ENCODE measurements at places on chromosomes 6 and 20. TPM values are rescaled to one million over a fixed set of nuclear protein-coding genes. Genes with fewer than 3 reads are reported as not detected.

- no peak overlapping the region for H3K27ac ChIP-seq
- peaks cover 24% of the 10 kb centered on the region for H3K27me3 ChIP-seq
- no peaks in the 10 kb centered on the region for H3K36me3 ChIP-seq
- H3K4me1 ChIP-seq = no peaks in the 10 kb centered on the region
- no peak overlapping the region for H3K4me3 ChIP-seq
- no peak for DNase-seq
Observed at GRCh38 chr20:44445742-44446710, 29.6 kb upstream of the TTPAL start.

DNA sequence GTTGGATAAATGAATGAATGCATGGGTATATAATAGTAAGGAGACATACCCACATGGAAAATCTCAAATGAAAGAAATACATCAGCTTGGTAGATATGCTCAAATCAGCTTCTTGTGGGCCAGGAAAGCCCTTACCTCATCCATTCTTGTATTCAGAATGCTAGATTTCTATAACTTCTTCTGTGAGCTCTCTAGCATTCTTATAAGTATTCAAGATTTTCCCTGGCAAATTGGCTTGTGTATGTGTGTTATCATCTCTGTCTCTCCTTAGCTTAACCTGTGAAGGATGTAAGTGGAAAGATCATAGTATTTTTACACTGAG, 100.8 kb downstream of the OR2B2 start:
- no peak overlapping the region for H3K27ac ChIP-seq
- peaks cover 95% of the 10 kb centered on the region for H3K27me3 ChIP-seq
- no peak overlapping the region for H3K4me3 ChIP-seq
- H3K36me3 ChIP-seq = no peaks in the 10 kb centered on the region
- peaks cover 36% of the 10 kb centered on the region for H3K4me1 ChIP-seq
- DNase-seq = no peak

Gene HCRTR2
- total RNA-seq = not detected

GRCh38 chr6:100456141-100456907, 8.4 kb downstream of the SIM1 start:
- no peak overlapping the region for H3K27ac ChIP-seq
- DNase-seq = no peak
- no peaks in the 10 kb centered on the region for H3K36me3 ChIP-seq
- no peak overlapping the region for H3K4me3 ChIP-seq
- H3K27me3 ChIP-seq = peaks cover 100% of the 10 kb centered on the region

DNA sequence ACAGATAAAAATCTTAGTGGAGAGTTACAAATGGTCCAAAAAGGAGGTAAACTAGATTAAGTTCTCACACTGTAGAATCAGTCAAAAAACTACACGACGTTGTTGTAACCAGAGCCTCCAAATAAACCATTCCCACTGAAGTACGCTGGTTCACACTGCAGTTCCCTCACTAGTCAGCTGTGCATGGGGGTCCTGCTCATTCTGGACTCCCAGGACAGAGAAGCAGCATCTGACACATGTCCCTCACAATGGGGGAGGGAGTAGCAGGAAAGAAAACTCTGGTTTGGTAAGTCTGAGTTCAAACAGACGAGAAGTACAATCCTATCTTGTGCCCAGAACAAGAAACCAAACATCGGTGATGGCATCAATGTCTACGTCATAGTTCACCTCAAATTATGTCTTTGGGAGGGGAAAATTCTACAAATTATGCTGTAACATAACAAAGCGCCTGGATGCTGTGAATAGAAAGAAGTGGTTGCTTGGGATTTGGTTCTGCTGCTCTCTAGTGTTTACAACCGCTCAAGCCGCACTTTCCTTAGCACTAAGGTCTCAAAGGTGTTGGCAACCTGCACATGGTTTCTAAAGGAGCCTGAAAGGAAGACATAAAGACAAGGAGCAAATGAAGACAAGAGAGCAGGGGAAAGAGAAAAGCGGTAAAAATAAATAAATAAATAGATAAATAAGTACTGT, 208.0 kb downstream of the GMDS start:
- no peak overlapping the region for H3K27ac ChIP-seq
- no peaks in the 10 kb centered on the region for H3K36me3 ChIP-seq

DNA sequence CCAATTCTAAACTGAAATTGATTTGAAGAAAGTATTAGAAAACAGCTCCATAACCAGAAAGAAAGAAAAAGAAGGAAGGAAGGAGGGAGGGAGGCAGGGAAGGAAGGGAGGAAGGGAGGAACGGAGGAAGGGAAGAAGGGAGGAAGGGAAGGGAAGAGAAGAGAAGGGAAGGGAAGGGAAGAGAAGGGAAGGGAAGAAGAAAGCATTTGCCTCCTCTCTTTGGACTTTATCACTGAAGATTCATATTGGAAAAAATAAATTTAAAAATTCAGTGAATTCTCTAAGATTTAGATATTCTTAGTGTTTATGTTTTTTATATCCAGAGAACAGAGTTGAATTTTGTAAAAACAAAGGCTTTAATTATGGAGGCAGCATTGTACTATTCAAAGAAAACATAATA, 68.5 kb upstream of the NXT1 start:
- H3K27me3 ChIP-seq = peaks cover 5% of the 10 kb centered on the region
- no peak overlapping the region for H3K27ac ChIP-seq

Gene DEFB125
- not detected for total RNA-seq

- no peaks in the 10 kb centered on the region for H3K36me3 ChIP-seq
- no peaks in the 10 kb centered on the region for H3K27me3 ChIP-seq
- H3K4me1 ChIP-seq = peaks cover 4% of the 10 kb centered on the region
- no peak overlapping the region for H3K4me3 ChIP-seq
Observed at GRCh38 chr6:147154454-147154853, 49.8 kb upstream of the STXBP5 start.

DNA sequence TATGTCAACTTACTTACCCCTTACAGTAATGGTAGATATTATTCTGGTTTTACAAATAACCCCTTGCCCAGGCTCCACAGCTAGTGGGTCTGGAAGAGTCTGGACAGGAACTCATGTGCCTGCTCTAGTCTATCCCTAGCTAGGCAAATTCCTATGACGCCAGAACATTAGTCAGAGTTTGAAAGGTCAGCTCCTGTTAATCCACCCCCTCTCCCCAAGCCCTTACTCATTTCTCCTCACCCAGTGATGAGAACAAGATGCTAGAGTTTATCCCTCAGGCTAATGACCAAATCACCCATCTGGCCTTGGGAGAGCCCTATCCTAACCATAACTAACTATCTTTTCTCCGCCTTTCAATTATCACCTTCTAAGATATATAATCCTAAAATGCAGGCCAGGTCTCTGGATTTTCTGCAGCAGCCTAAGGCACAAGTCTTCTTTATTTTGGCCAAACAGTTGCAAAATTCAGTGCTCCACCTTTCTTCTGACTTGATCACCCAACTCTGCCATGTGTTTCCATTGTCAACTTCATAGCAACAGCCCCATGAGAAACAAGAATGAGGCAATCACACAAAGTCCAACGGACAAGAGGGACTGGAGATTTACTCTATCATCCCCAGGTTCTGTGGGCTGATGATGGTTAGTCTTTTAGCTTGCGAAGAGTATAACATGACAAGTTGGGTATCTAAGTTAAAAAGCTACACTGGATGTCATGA, 113.3 kb downstream of the TASP1 start:
- H3K4me3 ChIP-seq = no peak overlapping the region
- H3K27me3 ChIP-seq = no peaks in the 10 kb centered on the region
- no peak overlapping the region for H3K27ac ChIP-seq

Gene LST1
- total RNA-seq = 6.5 TPM

DNA sequence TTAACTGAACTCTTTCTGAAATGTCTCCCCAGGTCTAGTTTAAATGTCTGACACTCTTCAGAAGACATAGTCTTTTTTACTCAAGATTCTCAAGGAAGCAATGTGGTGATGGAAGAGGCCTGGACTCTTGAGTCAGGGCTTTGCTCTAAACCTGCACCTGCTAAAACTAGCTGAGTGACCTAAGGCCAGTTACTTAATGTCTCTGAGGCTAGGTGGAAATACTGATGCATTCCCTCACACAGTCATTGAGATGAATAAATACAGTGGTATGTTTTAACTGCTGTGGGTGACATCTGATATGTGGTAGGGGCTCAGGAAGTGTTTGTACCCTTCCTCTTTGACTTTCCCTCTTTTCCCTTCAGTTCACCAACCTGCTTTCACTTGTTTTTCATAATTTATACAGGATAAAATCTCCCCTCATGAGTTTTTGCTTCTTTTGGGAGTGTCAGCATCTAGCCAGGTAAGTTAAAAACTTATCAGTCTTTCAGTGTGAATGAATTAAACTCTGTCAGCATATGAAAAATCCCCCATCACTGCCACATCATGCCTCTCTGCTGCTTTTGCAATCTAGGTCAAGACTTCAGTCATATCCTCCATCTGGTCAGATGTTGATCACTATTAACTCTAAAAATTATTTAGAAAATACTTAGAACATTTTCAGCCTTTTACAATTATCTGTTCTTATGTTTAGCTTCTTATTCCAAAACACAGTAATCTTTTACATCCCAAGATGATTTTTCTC, 178.7 kb upstream of the TNFAIP3 start:
- no peak overlapping the region for H3K4me3 ChIP-seq
- DNase-seq = no peak
- no peaks in the 10 kb centered on the region for H3K27me3 ChIP-seq

GRCh38 chr6:152049502-152049901, 242.0 kb downstream of the ESR1 start:
- H3K4me3 ChIP-seq = no peak overlapping the region
- DNase-seq = no peak
- H3K27me3 ChIP-seq = peaks cover 3% of the 10 kb centered on the region
- no peaks in the 10 kb centered on the region for H3K4me1 ChIP-seq

DNA sequence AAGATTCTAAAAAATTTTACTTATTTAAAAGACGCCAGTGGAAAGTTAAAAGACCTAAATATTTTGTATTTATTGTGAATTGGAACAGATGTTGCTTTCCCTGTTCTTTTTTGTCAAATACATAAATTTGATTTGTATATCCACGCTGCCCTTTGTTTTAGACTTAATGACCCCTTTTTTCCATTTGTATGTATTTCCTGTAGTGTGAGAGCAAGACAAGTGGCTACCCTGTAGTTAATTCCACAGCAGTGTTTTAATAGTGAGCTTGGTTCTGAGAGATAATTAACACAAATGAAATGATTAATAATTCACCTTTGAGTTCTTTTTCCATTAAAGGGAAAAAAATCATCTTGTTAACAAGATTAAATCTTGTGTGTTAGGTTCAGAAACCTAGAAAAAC, 16.6 kb downstream of the SH3BGRL2 start:
- H3K4me1 ChIP-seq = peaks cover 57% of the 10 kb centered on the region
- H3K27me3 ChIP-seq = no peaks in the 10 kb centered on the region
- H3K27ac ChIP-seq = peak overlapping the region; percentile 60

- no peak for DNase-seq
- H3K36me3 ChIP-seq = no peaks in the 10 kb centered on the region
- H3K27me3 ChIP-seq = no peaks in the 10 kb centered on the region
- H3K4me3 ChIP-seq = no peak overlapping the region
- no peak overlapping the region for H3K27ac ChIP-seq
Observed at GRCh38 chr20:23313271-23313670, 37.3 kb upstream of the NXT1 start.

Gene DEFB124
- not detected for total RNA-seq

GRCh38 chr6:170208651-170209353, 82.1 kb downstream of the DLL1 start:
- H3K27ac ChIP-seq = no peak overlapping the region
- no peak for DNase-seq
- no peak overlapping the region for H3K4me3 ChIP-seq

DNA sequence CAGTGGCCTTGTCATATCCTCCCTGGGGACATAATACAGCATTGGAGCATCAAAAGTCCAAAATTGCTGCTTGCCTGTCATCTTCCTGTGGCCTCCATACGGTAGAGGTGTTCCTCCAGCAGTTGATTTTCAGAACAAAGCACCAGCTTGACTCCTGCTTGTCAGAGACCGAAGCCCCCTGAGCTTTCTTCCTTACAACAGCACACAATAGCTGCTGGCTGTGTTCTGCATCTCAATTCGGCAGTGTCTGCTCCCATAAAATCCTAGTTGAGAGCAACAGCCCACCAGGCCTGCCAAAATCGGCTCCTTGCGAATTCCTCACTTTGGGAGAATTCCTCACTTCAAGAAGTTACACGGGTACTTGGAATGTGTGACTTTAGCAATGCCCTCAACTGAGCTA, 372.9 kb downstream of the SAMD5 start:
- H3K4me1 ChIP-seq = no peaks in the 10 kb centered on the region
- no peaks in the 10 kb centered on the region for H3K36me3 ChIP-seq
- H3K27me3 ChIP-seq = no peaks in the 10 kb centered on the region

Gene MRPL18
- total RNA-seq = 60.2 TPM

GRCh38 chr6:135266675-135267074, 85.6 kb downstream of the MYB start:
- peaks cover 28% of the 10 kb centered on the region for H3K27me3 ChIP-seq
- DNase-seq = no peak
- H3K27ac ChIP-seq = no peak overlapping the region
- peaks cover 4% of the 10 kb centered on the region for H3K4me1 ChIP-seq

Gene MYCT1
- 15.0 TPM for total RNA-seq

- peak overlapping the region; percentile 78 for H3K4me3 ChIP-seq
- H3K36me3 ChIP-seq = no peaks in the 10 kb centered on the region
- peaks cover 43% of the 10 kb centered on the region for H3K4me1 ChIP-seq
Observed at GRCh38 chr20:34954904-34955230, 739 bp downstream of the GSS start.

DNA sequence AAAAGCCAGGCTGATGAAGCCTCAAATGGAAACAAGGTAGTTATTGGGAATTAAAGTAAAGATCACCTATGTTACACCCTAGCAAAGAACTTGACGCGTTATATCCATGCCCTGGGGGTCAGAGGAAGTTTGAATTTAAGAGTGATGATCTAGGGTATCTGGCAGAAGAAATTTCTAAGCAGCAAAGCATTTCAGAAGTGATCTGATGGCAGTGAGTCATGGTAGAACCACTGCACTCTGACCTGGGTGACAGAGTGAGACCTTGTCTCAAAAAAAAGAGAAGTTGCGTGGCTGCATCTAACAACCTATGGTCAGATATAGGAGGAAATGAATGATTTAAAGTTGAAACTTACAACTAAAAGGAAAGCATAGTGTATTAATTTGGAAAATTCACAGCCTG, 45.2 kb downstream of the SCP2D1 start:
- H3K27ac ChIP-seq = no peak overlapping the region
- H3K27me3 ChIP-seq = no peaks in the 10 kb centered on the region
- no peaks in the 10 kb centered on the region for H3K4me1 ChIP-seq
- no peak for DNase-seq
- H3K4me3 ChIP-seq = no peak overlapping the region

- no peaks in the 10 kb centered on the region for H3K27me3 ChIP-seq
- no peak overlapping the region for H3K27ac ChIP-seq
- DNase-seq = no peak
- H3K4me1 ChIP-seq = peaks cover 8% of the 10 kb centered on the region
- H3K4me3 ChIP-seq = no peak overlapping the region
Observed at GRCh38 chr6:70860045-70860444, 96.8 kb downstream of the B3GAT2 start.

- DNase-seq = peak; percentile 44
- peak overlapping the region; percentile 72 for H3K4me3 ChIP-seq
- no peaks in the 10 kb centered on the region for H3K27me3 ChIP-seq
- peak overlapping the region; percentile 72 for H3K27ac ChIP-seq
Observed at GRCh38 chr6:17580518-17581048, 19.5 kb upstream of the FAM8A1 start.

All from left ventricle myocardium inferior (tissue), 1 donor.